Activated T-cell treated with anti-CD3 and anti-CD28 coated beads, Interleukin-2, amount 50 U/mL, for 1 hour (primary cell): ENCODE measurements at places on chromosomes 2 and 18.

DNA sequence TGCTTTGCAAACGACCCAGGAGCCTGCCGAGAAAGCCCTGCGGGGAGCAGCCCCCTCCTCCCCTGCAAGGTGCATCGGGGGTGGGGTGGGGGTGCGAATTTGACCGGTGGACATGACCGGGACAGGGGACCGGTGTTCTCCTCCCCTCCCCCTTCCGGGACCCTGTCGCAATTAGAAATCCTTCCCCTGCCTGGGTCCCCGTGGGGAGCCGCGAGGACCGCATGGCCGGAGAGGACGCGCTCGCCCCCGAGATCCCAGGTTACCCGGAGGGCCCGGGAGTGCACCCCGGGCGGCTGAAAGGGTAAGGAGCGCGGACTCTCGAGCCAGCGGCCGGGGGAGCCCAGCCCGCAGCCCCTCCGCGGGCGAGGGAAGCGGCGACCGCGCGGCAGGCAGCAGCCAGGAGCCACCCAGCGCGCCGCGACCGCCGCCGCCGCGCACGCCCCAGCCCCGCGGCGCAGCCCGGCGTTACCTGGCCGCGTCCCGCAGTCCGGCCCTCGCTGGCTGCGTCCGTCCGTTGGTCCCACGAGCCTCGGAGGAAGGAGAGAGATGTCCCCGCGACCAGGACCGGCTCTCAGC, 482 bp downstream of the DLGAP1 start:
- DNase-seq, result no peak

- DNase-seq, result no peak
Measured at GRCh38 chr2:12321886-12322285, 394.9 kb upstream of the TRIB2 start.

- DNase-seq, result no peak
Measured at GRCh38 chr2:65130664-65131175, 814 bp upstream of the RAB1A start.

- DNase-seq, result no peak
Measured at GRCh38 chr2:172328103-172328841, 99.1 kb upstream of the ITGA6 start.

GRCh38 chr2:38892819-38893218, 3.1 kb downstream of the ARHGEF33 start:
- DNase-seq, result no peak

DNA sequence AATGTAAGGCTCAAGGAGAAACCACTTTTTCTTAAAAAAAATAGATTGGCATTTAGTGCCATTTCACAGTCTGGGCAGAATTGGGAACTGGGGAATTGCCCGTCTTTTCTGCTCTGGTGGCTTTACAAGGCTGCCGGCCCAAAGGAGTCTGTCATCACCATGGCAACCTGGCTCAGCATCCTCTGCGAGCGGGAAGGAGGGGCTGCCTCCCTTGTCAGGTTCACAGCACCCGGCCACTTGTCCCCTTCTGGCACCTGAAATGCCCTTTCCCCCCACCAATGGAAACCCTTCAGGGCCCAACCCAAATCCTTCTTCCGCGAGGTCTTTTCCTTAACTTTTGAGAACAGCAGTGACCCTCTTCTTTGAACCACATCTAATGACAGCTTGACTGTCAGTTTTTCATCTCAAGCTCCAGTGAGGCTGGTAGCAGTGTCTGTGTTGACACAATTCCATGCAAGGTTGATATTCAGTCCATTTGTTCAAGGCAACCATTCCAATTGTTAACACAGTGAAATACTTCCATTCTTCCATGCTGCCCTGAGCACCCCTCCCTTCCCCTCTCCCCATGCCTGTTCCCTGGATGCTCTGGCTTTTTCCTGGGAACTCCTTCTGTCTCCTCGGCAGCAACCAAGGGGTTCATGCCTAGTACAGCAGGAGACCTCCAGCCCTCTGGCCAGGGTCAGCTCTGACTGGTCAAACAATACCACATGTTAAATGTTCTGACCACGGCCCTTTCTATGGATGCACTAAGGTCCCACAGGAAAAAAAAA, 79.6 kb downstream of the DNER start:
- DNase-seq, result no peak

- no peak for DNase-seq
Measured at GRCh38 chr2:45754131-45755010, 102.9 kb downstream of the PRKCE start.

DNA sequence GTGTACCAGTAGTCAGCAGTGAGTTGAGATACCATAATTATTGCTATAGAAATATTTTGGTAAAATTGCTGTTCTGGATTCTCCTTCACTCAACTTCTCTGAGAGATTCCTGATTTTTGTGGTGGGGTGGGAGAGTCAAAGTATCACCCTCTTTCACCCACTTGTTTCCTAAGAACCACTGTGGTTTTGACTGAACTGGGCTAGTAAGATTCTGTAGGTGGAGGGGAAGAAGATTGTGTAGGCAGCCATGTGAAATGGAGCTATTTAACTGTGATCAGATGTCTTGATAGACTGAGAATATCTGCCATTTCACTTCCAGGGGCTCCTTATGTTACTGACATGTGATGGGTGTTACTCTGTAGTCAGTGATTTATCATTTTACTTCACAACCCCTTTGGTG, 45.3 kb downstream of the BIRC6 start:
- no peak for DNase-seq

- no peak for DNase-seq
Measured at GRCh38 chr2:166193407-166193806, 65.6 kb upstream of the SCN1A start.

DNA sequence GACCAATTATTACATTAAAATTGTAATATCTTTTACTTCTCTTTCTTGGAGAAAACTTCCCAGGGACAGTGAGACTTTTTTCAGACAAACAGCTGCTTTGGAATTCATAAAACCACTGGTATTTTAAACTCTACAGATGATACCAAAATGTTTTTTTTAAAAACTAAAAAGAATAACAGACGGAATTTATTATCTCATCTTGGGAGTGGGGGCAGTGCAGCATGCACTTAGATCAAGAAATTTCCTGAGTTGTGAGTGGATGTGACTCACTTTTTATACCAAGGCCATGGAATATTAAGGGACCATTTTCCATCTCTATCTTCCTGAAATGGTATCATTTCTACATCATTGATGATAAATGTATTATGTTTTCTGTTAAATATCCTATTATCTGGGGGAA, 422.8 kb upstream of the HNRNPA3 start:
- no peak for DNase-seq

DNA sequence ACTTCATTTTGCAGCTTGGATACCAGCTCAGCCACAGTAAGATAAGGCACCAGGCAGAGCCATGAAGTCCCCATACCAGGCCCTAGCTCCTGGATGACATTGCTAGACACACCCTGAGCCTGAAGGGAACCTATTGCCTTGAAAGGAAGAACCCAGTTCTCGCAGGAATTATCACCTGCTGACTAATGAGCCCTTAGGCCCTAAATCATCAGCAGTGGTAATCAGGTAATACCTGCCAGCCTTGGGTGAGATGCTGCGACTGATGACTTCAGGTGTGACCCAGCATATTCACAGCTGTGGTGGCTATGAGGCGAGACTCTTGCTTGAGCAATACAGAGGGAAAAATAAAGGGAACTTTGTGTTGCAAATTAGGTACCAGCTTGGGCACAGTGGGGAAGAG, 24.9 kb downstream of the CLK1 start:
- no peak for DNase-seq

DNA sequence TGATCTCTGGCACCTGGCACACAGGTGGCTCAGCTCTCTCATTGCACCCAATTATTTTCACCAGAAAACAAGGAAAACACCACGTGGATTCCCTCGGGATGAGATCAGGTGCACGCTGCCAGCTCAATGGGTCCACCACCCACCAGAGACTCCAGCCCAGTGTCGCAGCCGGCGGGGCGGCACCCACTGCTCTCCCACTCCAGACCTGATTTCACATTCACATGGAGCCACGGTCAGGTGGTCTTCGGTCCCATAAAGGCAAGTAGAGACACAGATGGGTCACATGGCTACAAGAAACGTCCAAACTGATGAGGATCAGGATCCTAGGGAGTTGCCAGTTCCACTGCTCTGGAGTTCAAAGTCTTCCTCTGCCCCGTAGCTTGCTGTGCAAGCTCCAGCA, 217.6 kb downstream of the ANKRD30B start:
- DNase-seq, result no peak

- DNase-seq, result no peak
Measured at GRCh38 chr18:61948281-61948741, 55.5 kb upstream of the RNF152 start.

- no peak for DNase-seq
Measured at GRCh38 chr2:2930841-2931240, 446.8 kb downstream of the EIPR1 start.

DNA sequence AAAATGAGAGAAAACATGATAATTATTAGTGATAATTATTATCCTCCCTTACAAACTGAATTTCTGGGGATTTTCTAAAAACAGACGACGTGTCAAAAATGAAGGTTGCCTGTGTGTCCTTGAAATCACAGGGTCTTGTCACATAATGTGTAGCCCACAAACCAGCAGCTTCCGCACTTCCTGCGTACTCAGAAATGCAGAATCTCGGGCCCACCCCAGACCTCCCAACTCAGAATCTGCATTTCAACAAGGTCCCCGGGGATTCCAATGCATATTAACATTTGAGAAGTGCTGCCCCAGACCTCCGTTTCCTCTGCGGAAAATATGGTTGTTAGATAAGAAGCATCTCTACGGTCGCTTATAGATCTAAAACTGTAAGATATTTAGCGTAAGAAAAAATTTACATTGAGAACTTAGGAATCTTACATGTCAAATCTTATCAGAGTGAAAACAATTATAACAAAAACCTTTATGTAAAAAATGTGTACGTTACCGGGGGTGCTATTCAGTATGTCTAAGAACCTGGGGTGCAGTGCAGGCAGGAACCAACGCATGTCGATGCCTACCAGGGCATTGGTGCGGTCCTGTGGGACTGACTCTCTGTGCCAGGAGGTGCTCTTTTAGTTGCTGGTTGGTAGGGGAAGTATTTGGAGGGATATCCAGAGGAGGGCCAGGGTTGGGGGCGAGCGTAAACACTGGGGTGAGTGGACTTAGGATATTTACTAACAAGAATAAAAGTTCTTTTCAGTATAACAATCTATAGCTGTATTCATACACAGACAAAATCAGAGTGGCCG, 15.2 kb downstream of the CDKL4 start:
- peak; percentile 43 for DNase-seq

GRCh38 chr2:241133436-241133820, 15.8 kb downstream of the PASK start:
- no peak for DNase-seq

DNA sequence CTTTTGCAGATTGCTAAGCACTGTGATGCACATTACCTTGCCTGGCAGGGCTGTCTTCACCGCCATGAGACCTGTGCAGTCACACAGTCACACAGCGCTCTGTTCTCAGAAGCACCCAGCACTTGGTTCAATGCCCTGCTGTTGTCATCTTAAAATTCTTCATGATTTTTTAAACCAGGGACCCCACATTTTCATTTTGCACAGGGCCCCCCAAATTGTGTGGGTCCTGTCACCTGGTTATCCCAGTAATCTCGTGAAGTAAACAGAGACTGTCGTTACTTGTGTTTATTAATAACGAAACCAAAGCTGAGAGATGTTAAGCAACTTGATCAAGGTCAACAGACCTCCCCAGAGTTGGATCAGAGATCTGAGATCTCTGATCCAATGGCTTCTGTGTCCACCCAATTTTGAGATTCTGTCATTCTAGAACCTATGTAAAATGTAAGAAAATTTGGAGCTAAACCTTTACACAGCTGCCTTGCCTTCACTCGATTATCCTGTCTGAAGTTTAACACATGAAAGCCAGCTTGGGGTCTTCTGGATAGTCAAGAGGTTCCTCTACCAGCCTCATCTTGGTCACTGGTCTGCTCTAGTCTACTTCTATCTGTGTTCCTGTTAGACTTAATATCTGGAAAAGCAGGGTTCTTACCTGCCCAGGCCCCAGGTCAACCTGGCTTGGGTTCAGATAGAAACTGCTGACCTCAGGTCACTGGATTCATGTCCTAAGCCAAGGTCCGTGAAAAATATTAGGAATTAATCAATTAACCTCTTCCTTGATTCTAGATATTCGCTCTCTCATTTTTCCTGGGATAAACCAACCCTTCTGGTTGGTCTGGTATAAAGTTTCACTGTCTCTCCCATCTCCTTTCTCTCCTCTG, 13.7 kb upstream of the TTC39C start:
- no peak for DNase-seq

- DNase-seq, result no peak
Measured at GRCh38 chr2:239222706-239223309, 178.0 kb downstream of the HDAC4 start.

- no peak for DNase-seq
Measured at GRCh38 chr2:127743477-127744026, 42.3 kb downstream of the SFT2D3 start.

- DNase-seq, result no peak
Measured at GRCh38 chr18:681985-682384, 24.5 kb downstream of the TYMS start.

GRCh38 chr2:230505162-230505561, 89.2 kb downstream of the SP100 start:
- DNase-seq, result no peak

- no peak for DNase-seq
Measured at GRCh38 chr18:22019193-22019592, 150.2 kb upstream of the GATA6 start.

- DNase-seq, result peak; percentile 52
Measured at GRCh38 chr2:63050334-63051041, at the start of gene OTX1. TSS of gene OTX1 (plus strand) at chr2:63050830. CDS start at chr2:63052991, 2,161 bp downstream.

- no peak for DNase-seq
Measured at GRCh38 chr2:11872247-11872947, 126.0 kb downstream of the LPIN1 start.

DNA sequence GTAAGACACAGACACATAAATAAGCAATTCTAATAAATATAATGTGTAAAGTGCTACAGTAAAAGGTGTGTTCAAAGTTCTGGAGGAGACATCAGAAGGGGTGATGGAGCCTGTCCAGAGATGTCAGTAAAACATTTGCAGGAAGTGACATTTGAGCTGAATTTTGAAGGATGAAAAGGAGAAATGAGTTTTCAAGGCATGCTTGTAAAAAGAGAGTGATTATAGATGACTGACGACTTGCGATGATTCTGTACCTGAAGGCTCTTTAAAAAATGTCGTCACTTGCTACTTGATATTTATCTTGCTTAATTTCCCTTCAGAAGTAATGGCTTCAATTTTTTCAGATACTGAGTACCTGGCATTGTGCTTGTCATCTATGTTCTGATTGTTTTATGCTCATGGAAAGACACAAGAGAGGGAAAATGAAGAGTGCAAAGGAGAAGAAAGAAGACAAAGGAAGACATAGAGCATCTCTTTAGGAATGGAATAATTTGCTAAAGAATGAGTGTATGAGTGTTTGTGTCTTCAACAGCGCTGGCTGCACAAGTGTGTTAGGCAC, 73.9 kb downstream of the PLA2R1 start:
- no peak for DNase-seq

DNA sequence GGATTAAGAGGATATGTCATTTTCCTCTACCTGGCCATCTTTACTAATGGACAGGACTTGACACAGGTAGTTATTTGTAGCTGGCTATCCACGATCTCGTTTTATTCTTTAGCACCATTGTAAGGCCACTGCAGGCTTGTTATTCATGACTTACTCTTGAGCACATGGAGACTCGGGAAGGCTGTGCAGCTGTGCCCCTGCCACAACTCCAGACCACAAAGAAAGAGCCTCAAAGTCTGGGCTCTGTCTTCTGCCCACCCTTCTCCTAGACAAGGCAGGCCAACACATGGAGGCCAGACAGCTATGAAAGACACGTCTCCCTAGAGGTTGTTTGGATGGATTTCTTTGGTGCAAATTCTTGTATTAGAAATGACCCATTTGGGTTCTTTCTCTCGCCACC, 133.8 kb downstream of the NAPG start:
- no peak for DNase-seq

GRCh38 chr2:169756342-169756741, 22.7 kb downstream of the KLHL23 start:
- no peak for DNase-seq

GRCh38 chr2:139622691-139623090, 842.5 kb upstream of the NXPH2 start:
- DNase-seq, result no peak
